ENCODE measurements at places on chromosomes 5 and 9. TPM values are rescaled to one million over a fixed set of nuclear protein-coding genes. Genes with fewer than 3 reads are reported as not detected.

DNAI1 gene
- not detected for total RNA-seq

SLC34A1 gene
- total RNA-seq: 0.14 TPM

PHF24 gene
- 0.37 TPM for total RNA-seq

PCDHB16 gene
- total RNA-seq: 1.7 TPM

IL4 gene
- not detected for total RNA-seq

CCDC192 gene
- total RNA-seq: not detected

CDKN2B-AS1 gene
- total RNA-seq: 3.1 TPM

SHISAL2B gene
- not detected for total RNA-seq

RNF183 gene
- total RNA-seq: not detected

SLC36A3 gene
- total RNA-seq: not detected

C1QTNF2 gene
- total RNA-seq: 0.17 TPM

MYOZ3 gene
- total RNA-seq: 0.30 TPM

PCDHGB2 gene
- 4.5 TPM for total RNA-seq
